EH (cell line): ENCODE measurements at places on chromosomes 11 and 22.

GRCh38 chr11:67032830-67033551 lies 10.1 kb downstream of the SYT12 start:
- DNase-seq = peak; percentile 95

DNA sequence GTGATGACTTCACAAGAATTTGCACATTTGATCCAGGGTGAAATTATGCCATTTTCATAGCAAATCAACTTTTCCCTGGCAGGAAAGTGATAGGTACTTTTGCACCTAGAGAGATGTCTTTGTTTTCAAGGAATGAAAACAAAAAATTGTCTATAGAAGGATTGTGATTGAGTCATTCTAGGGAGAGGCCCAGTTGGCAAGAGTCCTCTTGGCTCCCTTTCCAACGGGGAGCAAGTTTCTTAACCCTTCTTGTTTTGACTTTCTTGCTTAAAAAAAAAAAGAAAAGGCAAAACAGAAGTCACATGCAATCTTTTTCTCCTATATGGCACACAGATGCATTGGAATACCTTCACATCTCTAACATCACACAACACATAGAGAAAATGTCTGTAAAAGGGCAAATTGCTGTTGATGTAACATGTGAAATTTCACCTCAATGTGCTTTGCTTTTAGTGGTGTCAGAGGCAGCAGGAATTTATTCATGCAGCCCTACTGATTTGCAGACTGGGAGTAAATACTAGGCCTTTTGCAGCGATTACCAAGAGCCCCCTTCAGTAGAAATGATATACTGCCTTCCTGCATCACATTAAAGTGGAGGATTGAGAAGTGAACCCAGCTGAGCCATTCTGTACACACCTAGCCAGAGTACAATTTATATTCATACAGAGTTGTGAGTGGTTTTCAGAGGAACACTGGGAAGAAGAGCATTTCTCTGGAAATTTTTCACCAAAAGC lies 290.7 kb upstream of the MPPED2 start:
- no peak for DNase-seq

DNA sequence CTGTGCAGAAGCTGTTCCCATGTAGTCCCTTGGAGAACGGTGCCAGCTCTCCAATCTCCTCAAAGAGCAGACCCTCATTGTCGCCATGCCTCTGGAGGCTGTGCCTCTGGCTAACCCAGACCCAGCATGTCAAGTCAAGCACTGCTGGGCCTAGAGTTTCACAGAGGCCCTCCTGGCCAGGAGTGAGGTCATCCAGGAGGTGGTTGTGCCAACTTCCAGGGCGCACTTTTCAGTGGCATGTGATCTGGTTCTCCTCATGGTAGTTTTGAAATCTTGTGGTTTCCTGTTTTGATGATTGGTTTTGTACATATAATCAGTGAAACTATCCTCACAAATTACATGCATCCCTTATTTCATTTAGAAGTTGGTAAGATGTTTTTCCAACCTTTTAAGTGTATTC lies 78.9 kb downstream of the PPFIBP2 start:
- peak; percentile 40 for DNase-seq

- no peak for DNase-seq
Observed at GRCh38 chr11:280706-281485, 2.7 kb downstream of the NLRP6 start.

DNA sequence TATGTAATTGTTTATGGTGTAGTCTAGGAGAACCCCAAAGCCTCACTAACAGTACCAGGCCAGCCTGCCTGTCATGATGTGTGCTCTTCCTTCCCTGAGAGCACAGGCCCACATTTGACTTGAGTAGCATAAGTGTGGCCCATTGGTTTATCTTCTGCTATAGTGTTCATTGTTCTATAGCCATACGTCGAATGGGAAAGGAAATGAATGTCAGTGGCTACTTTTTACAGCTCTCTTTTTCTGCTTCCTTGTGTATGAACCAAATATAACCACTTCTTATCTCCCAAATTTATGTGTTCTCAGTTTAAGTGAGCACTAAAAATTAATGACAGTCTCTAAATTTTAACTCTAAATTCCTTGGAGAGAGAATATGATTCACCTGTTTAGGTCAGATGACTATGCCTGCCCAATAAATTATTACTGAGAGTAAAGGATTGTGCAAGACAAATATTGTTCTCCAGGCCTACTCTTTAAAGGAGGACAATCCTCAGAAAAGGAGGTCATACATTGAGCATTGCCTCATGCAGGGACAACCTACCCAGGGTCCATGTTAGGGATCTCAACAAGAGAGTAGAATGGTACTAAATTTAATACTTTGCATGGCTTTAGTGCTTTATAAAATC lies 222.9 kb upstream of the ARHGAP20 start:
- no peak for DNase-seq

DNA sequence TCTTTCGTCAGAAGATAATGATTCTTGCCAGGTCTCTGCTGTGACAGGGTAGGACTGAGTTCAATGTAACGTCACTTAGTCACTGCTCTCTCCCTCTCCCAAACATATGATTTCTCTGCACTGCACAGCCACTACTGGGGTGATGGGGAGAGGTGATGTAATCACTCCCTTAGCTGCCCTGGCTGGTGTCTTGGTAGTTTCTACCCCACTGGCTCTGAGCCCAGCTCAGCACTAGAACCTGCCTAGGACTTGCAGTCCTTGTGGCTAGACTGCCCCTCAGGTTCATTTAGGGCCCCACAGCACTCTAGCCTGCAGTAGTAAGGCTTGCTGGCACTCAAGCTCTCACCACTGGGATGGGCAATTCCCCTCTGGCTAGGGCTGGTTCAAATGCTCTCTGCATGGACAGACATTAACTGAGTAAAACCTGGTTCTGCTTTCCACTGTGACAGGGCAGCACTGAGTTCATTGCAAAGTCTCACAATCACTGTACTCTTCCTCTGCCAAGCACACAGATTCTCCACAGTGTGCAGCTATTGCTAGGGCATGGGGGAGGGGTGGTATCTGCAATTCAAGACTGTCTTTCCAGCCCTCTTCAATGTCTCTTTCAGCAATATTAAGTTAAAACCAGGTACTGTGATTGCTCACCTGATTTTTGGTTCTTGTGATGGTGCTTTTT lies 571.4 kb upstream of the FAT3 start:
- no peak for DNase-seq

GRCh38 chr11:128689948-128690664 lies 3.8 kb upstream of the FLI1 start:
- peak; percentile 41 for DNase-seq

DNA sequence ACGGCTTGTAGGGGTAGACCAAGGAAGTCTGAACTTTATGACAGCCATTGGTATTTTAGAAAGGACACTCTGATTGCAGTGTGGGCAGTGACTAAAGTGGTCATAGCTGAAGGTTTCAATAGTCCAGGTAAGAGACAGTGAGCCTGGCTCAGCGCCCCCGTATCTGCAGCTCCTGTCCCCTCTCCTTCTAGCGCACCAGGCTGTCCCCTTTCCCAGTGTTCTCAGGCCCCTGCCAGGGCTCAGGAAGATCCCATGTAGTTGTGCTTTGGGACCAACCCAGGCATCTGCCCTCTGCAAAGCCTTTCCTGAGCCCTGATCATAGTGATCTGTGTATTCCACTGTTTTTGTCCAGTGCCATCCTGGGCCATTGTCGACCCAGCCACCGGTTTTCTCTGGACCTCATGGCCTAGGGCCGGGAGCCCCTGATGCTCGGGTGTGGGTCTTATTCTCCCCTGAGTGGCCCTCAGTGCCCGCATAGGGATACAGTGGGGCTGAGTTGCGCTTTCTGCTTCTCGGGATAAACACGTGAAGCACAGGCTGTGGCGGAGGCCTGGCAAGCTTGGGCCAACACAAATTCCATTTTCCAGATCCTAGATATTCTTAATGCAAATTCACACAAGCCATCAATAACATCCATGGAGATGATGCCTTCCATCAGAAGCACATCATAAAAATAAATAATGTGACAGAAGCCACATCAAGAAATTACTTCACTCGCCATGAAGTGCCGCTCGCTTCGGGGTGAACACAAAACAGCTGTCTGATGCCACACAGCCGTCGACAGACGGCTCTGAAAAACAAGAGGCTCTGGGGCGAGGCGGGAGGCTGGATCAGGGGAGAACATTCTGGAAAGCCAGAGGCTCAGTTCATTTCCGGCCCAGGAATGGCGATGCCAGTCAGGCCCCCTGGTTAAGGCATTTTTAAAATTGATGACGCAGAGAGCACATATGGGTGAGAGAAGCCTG lies 805.0 kb downstream of the TBC1D22A start:
- no peak for DNase-seq

DNA sequence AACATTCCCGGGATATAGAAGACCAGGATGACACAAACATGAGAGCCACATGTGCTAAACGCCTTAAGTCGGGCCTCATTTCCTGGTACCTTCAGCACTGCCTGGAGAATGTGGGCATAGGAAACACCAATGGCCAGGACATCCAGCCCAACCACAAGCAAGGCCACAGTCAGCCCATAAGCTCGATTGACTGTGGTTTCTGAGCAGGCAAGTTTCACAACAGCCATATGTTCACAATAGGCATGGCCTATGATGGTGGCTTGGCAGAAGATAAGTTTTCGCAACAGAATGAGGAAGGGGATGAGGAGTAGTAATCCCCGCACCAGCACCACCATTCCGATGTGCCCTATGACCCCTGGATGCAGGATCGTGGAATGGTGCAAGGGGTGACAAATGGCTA lies 26.9 kb upstream of the OR56A1 start:
- DNase-seq = no peak

- no peak for DNase-seq
Observed at GRCh38 chr22:17476838-17477237, 86.5 kb upstream of the SLC25A18 start.

GRCh38 chr22:23240639-23241389 lies 60.5 kb downstream of the BCR start:
- DNase-seq = peak; percentile 30

DNA sequence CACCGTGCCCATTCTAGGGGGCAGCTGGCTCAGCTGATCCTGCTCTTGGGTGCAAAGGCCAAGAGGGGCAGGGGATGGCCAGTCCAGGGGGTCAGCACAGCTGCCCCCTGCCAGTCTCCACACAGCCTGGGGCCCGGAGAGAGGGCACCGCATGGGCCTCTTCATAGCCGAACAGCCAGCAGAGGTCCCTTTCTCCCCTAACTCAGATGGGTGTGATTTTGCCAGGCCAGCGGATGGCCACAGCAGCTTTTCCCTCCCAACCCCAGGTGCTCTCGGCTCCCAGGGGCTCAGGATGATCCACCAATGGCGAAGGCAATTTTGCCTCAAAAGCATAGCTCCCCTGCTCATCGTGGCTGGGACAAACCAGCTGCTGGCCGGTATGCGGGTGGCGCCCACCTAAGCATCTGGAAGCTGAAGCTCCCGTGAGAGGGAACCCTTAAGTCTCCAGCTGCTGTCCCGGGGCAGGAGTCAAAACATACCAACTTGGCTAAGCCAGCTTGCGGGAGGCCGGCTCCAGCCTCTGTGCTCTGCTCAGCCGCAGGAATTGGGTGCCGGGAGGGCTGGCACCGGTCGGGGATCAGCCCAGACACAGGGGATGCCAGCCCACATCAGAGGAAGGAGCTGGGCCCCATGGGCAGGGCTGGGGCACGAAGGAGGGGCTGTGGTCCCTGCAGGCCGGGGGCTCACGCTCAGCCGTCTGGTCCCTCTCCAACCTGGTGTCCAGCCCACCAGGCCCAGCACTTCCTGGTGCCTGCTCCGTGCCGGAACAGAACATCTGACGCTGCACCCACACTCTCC lies 30.5 kb upstream of the GNB1L start:
- DNase-seq = no peak

- DNase-seq = no peak
Observed at GRCh38 chr11:131002145-131002544, 85.9 kb upstream of the SNX19 start.

- DNase-seq = peak; percentile 42
Observed at GRCh38 chr11:110433393-110434333, 3.9 kb downstream of the FDX1 start.

- no peak for DNase-seq
Observed at GRCh38 chr11:120746376-120746775, 234.8 kb downstream of the GRIK4 start.

DNA sequence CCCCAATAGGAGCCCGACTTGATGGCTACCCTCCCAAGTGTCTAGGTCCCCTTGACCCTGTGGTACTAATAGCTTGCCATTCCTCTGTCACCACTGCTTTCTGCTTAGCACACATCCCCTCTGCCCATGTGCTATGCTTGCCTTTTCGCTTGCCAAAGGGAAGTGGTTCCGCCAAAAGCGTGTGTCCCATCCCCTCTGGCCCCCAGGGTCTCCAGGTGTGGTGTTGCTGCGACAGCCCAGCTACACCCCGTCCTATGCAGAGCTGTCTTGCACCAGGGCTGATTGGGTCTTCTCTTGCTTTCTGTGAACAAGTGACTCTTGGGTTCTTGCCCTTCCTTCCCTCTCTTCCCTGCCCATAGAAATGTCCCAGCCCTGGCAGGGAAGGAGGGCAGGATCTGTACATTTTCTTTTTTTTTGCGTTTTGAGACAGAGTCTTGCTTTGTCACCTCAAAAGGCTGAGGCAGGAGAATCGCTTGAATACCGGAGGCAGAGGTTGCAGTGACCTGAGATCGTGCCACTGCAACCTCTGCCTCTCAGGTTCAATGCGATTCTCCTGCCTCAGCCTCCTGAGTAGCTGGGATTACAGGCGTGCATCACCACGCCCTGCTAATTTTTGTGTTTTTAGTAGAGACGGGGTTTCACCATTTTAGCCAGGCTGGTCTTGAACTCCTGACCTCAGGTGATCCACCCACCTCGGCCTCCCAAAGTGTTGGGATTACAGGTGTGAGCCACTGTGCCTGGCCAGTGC lies 3.9 kb downstream of the TANGO2 start:
- no peak for DNase-seq

GRCh38 chr11:70906101-70906500 lies 346.3 kb downstream of the SHANK2 start:
- DNase-seq = no peak

- no peak for DNase-seq
Observed at GRCh38 chr11:1387521-1387920, 2.2 kb upstream of the BRSK2 start.

DNA sequence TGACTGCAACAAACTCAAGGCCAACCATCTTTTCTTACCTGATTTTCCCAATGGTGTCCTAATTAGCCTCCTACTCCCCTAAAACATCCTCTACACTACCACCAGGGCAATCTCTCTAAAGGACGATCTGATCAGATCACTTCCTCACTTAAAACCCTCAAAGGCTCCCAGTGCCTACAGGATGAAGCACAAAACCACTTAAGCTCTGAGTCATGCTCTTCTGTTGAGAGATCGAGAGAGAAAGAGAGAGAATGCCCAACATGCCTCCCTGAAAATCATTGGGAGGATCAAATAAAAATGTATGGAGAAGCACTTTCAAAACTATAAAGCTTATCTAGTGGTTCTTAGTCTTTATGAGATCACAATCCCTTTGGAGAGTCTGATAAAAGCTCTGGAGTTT lies 171.1 kb downstream of the CADM1 start:
- DNase-seq = peak; percentile 52

DNA sequence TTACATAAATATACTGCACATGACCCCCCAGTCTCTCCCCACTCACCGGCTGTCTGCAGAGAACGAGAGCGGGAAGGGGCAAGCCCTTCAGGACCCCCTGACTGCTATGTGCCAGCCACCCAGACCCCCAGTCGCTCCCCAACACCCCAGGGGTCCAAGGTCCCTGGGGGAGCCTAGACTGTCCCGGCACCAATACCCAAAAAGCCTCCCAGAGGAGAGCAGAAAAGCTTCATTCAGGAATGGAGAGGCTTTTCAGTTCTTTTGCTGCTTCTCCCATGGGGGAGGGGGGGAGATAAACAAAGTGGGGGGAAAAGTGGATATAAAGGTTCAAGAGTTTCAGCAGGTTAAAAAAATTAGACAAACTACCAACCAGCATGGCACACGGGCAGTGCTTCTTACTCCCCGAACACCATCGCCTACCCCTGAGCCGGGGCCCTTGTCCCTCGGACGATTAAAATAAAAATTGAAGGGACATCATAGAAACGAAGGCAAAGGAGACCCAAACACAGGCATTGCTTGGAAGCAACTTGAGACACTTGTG lies 1.3 kb downstream of the CSNK1E start:
- DNase-seq = no peak
